Aorta (tissue), 5 donors: ENCODE measurements at places on chromosomes 2 and 18. TPM values are rescaled to one million over a fixed set of nuclear protein-coding genes. Genes with fewer than 3 reads are reported as not detected.

DNA sequence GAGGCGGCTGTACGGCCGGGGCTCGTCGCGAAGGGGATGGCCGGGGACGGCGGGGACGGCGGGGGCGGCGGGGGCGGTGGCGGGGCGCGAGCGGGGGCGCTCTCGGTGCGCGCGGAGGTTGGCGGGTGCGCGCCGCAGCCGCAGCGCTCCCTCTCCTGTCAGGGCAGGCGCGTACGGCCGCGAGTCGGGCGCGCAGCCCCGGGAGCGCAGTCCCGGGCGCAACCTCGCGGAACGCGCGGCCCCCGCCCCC, 296 bp upstream of the GRHL1 start:
- H3K27ac ChIP-seq: no peak overlapping the region
- no peaks in the 10 kb centered on the region for H3K27me3 ChIP-seq
- no peaks in the 10 kb centered on the region for H3K4me1 ChIP-seq
- DNase-seq: no peak
- H3K36me3 ChIP-seq: no peaks in the 10 kb centered on the region

The PRKAG3 gene
- total RNA-seq: 0.19 TPM

The SERPINB10 gene
- total RNA-seq: not detected

The ERICH2 gene
- total RNA-seq: 0.69 TPM
